ENCODE measurements at places on chromosomes 2 and 18.

DNA sequence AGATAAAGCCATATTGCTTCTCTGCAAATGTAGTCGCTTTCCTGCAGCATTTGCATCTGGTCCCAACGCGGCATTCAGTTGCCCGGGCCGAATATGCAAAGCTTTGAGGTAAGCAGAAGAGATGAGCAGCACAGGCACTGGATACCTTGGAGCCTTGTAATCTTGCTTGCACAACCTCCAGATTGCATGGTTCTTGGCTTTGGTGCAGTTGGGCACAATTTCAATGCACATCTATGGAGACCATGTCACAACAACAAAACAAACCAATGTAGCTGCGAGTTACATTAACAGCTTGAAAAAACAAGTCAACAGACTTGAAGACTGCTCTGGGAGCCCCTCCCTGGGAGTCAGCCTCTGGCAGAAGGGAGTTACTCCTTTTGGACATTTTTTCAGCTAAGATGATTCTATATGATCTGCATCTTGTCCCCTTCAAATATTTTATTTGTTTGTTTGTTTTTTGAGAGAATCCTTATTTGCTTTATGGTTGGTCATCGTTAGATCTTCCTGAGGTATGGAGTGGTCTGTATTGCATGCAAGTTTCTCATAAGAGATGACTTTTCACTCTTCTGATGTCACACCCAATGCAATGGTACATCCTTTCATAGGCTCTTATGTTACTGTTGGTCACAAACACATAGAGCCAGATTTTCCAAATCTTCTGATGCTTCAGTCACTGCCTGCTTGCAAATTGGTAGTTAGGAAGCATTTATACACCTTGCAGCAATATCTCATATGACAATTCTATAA is 113.5 kb downstream of the EFEMP1 start:
- no peak for DNase-seq

- no peak for DNase-seq
Observed at GRCh38 chr2:211055438-211055837, 499.0 kb downstream of the CPS1 start.

DNA sequence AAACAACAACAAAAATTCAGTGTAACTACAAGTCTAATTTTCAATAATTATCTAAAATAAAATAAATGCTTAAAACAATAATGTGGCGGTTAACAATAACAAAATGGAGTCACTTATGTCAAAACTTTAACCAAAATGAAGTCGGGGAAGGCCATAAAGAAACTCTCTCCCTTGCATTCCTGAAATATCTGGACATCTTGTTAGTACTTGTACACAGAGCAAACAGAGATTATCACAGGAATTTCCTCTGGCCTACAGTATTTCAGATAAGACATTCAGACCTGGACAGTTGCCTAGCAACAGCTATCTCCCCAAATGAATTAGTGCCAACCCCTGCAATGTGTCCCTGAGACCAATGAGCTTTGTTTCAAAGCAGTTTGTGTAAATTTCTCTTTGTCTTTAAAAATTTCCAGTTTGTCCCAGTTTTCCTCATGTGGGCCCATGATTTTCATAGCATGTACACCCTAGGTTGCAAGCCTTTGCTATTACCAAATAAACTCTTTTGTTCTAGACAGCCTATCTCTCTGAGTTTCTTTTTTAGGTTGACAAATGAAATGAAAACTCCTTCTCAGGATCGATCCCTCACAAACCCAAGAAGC is 68.6 kb downstream of the EXOC6B start:
- DNase-seq = no peak

GRCh38 chr2:69669666-69670065 is 26.1 kb upstream of the AAK1 start:
- no peak for DNase-seq
